ENCODE measurements at places on chromosomes 16 and 17.

- peak; percentile 75 for DNase-seq
These were observed 2.1 kb downstream of the HES7 start for GRCh38 chr17:8121681-8122421.

DNA sequence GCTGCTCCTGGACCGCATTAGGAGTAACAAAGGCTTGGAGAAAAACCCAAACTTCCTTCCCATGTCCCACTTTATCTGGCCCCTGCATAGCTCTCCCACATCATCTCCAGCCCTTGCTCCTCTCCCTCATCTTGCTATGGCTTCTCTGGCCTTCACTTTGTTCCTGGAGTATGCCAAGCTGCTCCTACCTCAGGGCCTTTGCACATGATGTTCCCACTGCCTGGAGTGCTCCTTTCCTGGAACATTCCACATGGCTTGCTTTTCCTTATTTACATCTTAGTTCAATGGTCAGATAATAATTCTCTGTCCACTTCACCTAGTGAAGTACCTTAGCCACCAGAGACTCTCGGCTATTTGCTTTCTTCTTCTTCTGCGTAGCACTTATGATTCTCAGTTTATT lies 4.3 kb upstream of the KSR1 start:
- DNase-seq: no peak

GRCh38 chr16:49343291-49343690 lies 30.3 kb upstream of the C16orf78 start:
- DNase-seq: no peak

- DNase-seq: no peak
These were observed 1.9 kb upstream of the PITPNM3 start for GRCh38 chr17:6558276-6558675.

DNA sequence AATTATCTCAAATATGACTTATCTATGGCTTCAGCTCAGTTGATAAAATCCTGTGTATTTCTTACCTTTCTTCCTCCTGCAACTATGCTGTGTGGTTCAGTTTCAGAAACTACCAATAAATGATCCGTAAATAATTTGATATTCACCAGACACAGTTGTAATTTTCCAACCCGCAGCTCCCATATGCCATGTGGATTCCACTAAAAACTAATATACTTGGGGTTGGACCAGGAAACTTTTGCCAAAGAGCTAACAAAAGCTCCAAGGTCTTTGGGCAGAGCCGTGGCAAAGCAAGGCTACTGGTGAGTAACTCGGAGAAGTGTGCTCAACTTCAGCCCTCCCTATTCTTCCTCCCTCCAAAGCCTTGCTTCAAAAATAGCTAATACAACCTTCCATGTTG lies 2.3 kb upstream of the CHST6 start:
- no peak for DNase-seq

GRCh38 chr17:55677446-55677845 lies 45.2 kb downstream of the TMEM100 start:
- DNase-seq: no peak

DNA sequence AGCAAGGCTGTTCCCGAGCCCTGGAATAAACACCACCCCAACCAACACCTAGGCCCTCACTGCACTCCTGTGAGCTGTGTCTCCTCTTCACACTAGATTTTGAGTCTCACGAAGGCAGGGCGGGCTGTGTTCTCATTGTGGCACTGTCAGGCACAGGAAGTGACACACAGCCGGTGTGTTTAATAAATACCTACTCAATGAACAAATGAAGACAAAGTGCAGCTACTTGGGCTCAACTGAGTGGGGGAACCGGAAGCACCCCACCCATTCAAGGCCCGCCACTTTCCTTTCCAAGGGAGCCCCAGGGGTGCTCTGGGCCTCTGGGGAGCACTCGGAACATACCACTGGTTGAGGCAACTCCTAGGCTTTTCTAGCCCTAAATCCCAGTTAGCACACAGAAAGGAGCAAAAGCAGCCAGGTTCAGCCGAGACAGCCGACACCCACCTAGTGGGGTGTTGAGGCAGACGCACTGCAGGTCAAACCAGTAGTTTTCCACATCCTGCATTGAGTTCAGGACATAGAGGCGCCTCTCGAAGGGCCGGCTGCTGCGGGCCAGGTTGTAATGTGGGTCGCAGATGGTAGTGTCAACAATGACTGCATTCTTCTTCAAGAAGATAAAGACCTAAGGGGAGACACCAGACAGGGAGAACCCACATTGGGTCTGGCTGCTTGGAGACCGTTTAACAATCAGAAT lies 57.7 kb downstream of the GTF3C1 start:
- no peak for DNase-seq

- no peak for DNase-seq
These were observed 11.5 kb downstream of the CLUH start for GRCh38 chr17:2700030-2700490.

- no peak for DNase-seq
These were observed 175.3 kb downstream of the UTP18 start for GRCh38 chr17:51435641-51436091.

DNA sequence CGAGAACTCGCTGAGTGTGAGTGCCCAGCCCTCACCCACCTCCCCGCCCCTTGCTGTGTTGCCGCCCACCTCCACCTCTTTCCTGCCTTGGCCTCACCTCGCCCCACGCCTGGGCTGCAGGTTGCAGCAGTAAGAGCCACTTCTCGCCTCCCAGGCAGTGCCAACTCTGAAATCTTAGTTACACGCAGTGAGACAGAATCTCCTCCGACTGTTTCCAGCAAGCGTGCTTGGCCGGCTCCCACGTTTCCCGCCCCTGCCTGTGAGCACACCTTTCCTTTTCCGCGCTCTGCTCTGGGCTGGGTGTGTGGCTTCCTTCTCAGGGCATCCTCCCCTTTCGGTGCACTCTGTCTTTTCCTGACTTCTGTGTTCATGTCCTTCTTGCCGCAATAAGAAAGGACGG lies 5.7 kb downstream of the ENGASE start:
- no peak for DNase-seq

DNA sequence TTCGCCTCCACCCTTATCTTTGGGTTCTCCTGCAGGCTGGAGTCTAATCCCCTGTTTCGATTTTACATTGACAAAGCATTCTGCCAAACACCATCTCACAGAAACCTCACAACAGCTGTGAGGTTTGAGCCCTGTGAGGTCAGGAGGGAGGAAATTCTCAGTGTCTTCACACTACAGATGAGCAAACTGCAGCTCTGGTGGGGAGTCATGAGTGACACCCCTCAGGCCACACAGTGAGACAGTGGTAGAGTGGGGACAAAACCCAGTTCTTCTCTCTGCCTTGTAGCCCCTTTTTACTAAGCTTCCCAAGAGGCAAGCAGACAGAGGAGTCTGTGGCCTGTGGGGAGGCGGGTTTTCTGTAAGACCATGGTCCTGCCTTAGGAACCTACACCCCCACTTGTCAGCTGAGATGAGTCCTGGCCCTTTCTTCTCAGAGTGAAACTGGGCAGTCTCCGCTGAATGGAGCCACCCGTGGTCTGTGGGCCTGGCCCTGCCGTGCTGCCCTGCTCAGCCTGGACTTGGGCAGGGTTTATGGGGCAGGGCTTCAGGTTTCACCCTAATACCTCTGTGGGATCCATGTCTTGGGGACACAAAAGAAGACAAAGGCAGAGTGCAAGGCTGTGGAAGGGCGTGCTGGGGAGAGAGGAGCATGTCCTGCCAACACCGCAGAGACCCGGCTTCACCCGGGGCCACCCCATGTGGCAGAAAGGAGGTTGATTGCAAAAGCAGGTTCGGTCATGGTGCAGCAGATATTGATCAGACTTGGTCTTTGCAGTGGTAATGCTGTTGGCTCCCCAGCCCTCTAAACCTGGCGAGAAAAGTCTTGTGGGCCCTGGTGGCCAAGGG lies 59.0 kb downstream of the ABR start:
- DNase-seq: no peak

DNA sequence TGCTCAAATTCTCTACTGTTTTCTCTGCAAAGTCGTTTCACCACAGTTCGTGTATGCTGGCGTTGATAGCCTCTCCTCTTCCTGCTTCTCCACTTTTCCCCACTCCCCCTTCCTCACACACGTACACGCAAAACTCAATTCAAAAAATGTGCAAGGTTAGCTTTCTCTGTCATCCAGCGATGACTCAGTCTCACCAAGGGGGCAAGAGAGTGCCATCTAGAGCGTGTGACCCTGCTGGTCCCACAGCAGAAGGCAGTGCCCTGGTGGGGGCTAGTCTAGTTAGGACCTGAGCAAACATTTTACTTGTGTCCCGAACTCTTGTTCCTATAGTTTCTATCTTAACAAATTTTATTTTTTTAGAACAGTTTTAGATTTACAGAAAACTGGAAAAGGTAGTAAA lies 121.2 kb upstream of the CHMP6 start:
- DNase-seq: no peak

DNA sequence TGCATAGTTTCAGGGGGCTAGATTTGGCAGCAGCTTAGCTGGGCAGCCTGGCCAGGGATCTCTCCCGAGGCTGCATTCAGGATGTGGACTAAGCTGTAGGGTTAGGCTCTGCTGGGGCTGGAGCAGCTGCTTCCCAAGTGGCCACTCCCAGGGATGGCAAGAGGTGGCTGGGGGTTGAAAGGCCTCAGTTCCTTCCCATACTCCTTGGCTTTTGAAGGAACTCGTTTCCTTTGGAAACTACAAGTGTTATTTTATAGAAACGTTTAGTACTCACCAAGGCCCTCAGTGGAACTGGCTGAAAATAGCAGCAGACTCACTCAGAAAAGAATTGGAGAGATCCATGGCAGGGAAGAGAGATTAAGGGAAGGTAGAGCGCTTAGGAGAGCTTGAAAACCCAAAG lies 76.4 kb downstream of the WWP2 start:
- no peak for DNase-seq

DNA sequence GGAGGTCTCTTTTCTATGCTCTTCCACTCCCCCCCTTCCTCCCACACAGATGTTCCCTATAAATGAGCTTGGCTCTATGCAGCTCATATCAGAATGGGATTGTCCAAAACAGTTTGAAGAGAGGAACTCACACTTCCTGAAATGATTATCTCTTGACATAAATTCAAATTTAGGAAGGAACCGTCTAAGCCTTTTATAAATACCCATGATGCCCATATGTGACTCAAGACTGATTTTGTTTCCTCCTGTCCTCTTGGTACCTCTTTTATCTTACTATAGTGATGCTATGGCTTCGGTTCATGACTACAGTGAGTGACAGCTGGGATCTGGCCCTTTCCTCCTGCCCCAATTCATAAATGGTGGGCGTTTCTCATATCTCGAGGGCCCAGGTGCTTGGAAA lies 16.6 kb upstream of the TERF2 start:
- DNase-seq: no peak

DNA sequence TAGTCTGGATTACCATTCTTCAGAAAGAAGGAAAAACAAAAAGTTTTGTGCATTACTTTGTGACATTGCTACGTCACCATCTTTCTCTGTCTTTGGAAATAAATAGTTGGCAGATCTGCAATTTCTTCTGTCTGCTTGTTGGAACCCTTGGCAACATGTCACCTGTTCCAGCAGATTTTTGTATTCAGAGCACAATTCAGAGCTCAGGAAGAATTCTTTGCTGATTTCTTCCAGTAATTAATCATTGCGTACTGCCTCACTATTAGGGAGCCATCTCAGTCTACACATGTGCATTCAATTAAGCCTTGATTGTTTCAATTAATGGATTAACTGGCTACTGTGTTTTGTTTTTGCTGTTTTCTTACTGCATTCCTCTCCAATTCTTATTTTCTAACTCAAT lies 467.2 kb downstream of the CDH8 start:
- no peak for DNase-seq

GRCh38 chr16:74868501-74868900 lies 93.9 kb upstream of the FA2H start:
- no peak for DNase-seq

DNA sequence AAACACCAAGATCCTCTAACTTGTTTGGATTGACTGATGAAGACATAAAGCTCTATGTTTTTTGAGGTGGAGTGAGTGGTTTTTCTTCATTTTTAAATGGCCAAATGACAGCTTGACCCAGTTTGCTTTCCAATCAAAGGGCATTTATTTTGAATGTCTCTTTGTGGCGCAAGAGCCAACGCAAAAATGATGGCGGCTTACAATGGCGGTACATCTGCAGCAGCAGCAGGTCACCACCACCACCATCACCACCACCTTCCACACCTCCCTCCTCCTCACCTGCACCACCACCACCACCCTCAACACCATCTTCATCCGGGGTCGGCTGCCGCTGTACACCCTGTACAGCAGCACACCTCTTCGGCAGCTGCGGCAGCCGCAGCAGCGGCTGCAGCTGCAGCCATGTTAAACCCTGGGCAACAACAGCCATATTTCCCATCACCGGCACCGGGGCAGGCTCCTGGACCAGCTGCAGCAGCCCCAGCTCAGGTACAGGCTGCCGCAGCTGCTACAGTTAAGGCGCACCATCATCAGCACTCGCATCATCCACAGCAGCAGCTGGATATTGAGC lies 329 bp downstream of the NLK start:
- DNase-seq: no peak

- DNase-seq: no peak
These were observed 40.5 kb upstream of the KCNJ2 start for GRCh38 chr17:70128727-70129238.

DNA sequence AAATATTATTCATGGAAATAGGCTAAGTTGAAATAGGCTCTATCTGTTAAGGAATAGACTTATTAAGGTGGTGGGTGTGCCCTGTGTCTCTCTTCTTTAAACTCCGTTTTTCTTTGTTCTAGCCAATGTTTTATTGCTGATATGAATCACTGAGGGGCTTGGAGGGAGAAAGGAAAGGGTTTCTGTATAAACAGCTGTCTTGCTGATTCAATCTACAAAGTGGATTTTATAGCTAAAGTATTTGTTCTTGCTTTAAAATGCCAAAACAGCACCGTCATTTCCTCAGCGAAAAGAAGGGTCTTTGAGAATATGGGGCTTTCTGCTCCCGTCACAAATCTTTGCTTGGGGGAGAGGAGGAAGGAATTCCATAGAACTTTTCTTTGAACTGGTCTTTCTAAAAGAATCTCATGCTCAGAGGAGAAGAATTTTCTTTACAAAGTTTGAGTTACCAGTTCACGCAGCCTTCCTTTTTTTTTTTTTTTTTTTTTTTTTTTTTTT lies 39.3 kb downstream of the MSI2 start:
- no peak for DNase-seq

GRCh38 chr17:59698143-59698542 lies 9.1 kb downstream of the PTRH2 start:
- DNase-seq: no peak

GRCh38 chr17:57838857-57839570 lies 10.8 kb downstream of the MRPS23 start:
- DNase-seq: no peak

DNA sequence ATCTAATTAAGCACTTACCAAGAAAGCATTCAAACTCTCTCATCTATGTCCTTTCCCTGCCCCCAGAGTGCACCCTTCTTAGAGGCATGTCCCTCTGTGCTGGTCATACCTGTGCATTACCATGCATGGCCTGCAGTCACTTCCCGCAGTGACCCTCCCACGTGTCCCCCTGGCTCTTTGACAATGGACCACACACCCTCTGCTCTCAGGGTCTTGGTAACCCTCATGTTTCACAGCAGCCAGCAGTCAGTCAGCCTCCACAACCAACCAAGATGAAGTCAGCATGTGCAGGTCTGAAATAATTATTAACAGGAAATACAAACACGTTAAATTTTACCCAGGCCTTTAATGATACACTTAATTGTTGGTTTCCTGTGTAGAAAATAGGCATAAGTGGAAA lies 10.1 kb downstream of the KRT33A start:
- no peak for DNase-seq

GRCh38 chr16:70646260-70647241 lies at the start of gene IL34:
Gene IL34, plus strand, starts transcription at chr16:70646559. Its CDS starts 389 bp downstream, at chr16:70646948.
- DNase-seq: no peak

All from T-helper 2 cell treated with Interferon-gamma antibody and Interleukin-4, amounts not matched to agents 5 μg/mL and 100 μg/mL, for 36 hours (primary cell).